Osteoblast (primary cell): ENCODE measurements at places on chromosomes 5 and 9. TPM values are rescaled to one million over a fixed set of nuclear protein-coding genes. Genes with fewer than 3 reads are reported as not detected.

Gene NIPAL4
- total RNA-seq = 0.36 TPM in 1 of 2 replicates, not detected in the other

Gene TMEM203
- total RNA-seq = 35.4 and 36.9 TPM in 2 replicates

Gene LECT2
- total RNA-seq = not detected in 2 replicates

Gene ENHO
- total RNA-seq = under 0.01 and 0.29 TPM in 2 replicates

DNA sequence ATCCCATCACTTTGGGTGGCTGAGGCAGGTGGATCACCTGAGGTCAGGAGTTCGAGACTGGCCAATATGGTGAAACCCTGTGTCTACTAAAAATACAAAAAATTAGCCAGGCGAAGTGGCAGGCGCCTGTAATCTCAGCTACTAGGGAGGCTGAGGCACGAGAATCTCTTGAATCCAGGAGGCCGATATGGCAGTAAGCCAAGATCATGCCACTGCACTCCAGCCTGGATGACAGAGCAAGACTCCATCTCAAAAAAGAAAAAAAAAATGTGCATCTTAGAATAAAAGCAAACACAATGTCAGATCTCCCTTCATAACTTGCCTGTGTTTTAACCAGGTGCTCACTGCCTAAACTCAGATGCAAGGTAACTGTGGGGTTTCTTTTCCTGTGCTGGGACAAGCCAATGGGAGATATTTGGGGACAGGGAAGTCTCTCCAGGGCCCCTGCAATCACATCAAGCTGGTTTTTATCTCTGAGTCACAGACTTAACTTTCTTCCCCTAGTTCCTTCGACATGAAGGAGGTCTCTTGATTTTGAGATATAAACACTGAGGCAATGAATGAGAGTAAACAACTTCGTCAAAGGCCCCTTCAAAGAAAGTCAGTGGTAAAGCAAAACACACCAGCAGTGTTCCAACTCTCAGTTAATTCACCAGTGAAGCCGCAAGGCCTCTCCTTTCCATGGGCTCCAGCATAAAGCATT, 99.1 kb downstream of the SNX18 start:
- no peak for DNase-seq

DNA sequence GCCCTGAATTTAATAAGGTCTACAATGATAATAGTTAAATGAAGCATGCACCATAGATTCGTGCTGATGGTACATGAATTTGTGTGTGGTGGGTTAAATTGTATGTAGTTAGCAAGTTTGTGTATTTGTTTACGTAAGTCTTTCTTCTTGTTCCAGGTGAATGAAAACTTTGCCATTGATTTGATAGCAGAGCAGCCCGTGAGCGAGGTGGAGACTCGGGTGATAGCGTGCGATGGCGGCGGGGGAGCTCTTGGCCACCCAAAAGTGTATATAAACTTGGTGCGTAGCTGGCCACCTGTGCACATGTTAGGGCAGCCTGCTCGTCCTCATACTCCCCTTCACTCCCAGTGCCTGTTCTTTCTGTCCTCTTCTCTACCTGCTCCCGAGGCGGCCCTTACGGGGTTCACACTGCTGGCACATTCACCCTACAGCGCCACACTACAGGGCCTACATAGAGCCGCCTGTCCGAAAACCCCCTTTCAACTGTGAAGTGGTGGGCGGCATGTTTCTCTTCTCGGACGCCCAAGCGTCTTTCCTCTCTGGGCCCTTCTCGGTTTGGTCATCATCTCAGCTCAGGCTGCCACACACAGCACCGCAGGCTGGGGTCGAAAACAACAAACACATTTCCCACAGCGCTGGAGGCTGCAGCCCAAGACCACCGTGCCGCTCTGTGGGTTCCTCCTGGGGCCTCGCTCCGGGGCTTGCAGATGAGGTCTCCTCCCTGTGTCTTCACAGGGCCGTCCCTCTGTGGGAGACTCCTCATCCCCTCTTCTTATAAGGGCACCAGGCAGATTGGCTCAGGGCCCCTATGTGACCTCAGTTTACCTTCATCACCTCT, 13.2 kb downstream of the NDUFS6 start:
- peak; percentile 13 for DNase-seq

DNA sequence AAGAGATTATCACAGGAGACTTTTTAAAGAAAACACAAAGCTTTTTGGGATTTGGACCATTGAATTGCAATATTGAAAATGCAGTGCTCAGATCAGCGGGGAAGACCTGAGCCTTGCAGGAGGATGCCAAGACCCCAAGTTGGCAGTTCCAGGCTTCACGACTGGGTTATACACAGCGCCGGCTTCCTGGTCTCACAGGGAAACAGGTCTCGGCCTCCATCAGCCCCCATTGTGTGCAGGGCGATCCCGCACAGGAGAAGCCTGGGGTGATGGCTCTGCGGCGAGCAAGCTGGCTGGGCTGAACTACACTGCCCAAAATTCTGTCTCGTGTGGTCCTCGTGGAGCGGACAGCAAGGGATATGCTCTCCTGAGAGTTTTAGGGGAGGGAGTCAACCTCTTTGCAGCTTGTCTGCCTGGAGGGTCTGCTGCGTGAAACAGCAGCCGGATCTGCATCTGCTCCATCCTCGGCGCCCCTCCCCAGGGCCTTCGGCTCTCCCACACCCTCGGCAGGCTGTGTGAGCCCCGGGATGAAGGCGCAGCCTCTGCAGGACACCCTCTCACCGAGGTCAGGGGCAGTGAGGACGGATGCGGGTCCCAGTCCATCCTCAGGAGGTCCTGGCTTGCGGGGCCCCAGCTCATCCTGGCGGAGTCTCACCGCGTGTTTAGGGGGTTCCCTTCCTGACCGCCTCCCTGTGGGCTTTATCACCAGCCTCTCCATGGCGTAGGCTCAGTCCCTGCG, 60.6 kb downstream of the NSUN2 start:
- DNase-seq = no peak

GRCh38 chr9:9498846-9499245, 1114.0 kb downstream of the PTPRD start:
- DNase-seq = no peak

- peak; percentile 83 for DNase-seq
Measured at GRCh38 chr9:137313326-137313936, 11.4 kb upstream of the NRARP start.

DNA sequence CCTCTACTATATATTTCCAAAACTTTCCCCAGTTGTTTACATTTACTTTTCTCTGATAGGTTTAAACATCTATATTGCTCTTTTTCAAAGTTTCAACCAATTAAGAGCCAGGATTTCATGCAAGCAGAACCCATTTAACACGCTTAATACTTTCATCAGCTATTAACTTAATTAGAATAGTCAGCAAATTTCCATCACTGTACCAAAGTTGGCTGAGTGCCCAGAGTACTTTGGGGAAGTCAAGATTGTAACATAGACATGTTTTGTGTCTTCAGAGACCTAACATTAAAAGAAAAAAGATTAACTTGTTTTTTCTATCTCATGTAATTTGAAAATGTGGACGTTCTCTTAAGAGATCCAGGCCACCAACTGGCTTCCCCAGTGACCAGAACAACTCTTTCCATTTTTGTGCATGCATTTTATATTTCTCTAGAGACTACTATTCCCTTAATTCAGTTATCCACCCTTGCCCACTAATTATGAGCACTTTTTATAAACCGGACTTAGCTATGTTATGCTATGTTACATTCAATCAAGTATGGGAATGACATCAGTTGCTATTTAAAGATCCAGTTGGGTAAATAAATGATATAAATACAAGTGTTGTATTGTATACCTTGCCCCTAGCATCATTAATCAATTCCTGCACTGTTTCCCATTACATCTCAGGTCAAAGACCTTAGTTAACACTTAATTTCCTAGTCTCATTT, 478.1 kb upstream of the NMUR2 start:
- DNase-seq = no peak

DNA sequence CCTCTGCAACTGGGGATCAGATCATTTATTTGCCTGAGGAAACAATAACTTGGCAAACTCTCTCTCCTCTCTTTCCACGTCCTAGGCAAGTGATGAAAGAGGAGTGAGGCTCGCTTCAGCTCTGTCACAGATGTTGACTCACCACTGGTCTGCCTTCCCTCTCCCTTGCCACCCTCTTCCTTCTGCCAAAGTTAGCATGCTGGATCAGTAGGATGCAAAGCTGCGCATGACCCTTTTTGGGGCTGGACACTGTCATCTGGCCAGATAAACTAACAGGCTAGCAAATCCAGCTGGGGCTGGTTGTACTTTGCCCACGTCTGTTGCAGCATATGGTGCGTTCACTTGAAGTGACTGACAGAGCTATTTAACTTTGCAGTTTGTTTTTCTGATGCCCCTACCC, 36.2 kb upstream of the SMARCA2 start:
- no peak for DNase-seq

GRCh38 chr5:168228668-168229067, 62.8 kb upstream of the WWC1 start:
- DNase-seq = no peak

GRCh38 chr5:58156361-58156760, 303.5 kb downstream of the PLK2 start:
- peak; percentile 56 for DNase-seq

GRCh38 chr9:115810166-115810565, 343.4 kb upstream of the PAPPA start:
- no peak for DNase-seq

GRCh38 chr9:89887286-89887685, 282.5 kb downstream of the GADD45G start:
- peak; percentile 3 for DNase-seq

- DNase-seq = no peak
Measured at GRCh38 chr5:148844433-148845280, 18.2 kb downstream of the ADRB2 start.

DNA sequence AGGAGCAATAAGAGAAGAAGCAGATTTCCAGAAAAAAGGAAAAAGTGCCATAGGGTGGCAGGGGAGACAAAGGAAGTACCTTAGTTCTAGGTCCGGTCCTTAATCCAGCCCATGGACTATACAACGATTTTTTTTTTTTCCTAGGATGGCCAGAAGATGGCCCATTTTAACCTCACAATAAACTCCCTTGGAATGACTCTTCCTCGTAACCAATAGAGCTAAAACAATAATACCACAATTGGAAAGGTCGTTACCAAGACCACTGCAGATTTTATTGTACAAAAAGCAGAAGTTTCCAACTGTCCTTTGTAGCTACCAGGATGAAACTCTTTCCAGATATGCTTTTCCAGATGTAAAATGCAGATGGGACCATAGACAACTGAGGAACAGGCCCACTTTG, 34.4 kb upstream of the SSBP2 start:
- no peak for DNase-seq

DNA sequence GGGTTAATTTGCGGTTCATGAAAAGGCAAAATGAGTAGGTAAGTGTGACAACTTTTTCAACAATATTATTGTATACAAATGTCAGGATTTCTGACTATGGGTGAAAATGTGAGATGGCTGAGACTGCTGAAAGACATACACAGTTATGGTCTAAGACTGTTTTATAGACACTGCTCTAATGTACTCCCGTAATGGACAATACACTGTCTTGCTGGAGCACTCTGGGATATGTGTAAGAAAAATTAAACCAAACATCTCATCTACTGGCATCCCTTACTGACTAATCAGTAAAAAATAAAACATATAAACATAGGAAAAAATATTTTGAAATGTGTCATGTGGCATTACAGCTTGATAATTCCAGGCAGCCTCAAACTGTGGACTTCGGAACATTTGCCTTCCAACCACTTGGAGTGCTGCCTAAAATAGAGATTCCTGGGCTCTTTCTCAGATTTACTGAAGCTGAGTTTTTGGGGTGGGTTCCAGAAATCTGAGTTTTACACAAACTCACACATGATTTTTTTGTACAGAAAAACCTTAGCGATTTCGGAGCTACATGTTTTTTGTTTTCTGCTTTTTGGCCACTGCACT, 233.9 kb upstream of the TBCA start:
- DNase-seq = peak; percentile 83

DNA sequence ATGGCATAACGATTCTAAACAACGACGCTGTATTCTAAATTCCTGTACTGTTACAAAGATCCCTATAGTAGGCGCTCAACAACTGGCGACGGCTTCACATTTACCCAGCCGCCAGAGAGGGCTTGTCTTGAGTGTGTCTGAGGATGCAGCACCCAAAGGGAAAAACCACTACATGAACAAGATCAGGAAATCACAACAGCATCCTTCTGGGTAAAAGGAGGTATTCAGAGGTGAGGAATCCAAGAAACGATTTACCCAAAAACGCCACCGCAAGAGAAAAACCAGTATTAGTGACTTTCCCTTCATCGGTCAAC, 711 bp downstream of the TTC33 start:
- peak; percentile 90 for DNase-seq

GRCh38 chr9:1726993-1727759, 288.0 kb upstream of the SMARCA2 start:
- DNase-seq = peak; percentile 17

GRCh38 chr9:91900055-91900796, 49.8 kb downstream of the ROR2 start:
- DNase-seq = no peak
